ENCODE measurements at places on chromosomes 4 and X. TPM values are rescaled to one million over a fixed set of nuclear protein-coding genes. Genes with fewer than 3 reads are reported as not detected.

- no peak for DNase-seq
Observed at GRCh38 chr4:157655096-157655809, 434.7 kb downstream of the GRIA2 start.

GRCh38 chr4:130333241-130333759 is 1237.3 kb downstream of the C4orf33 start:
- DNase-seq, result no peak

CISD2 gene
- total RNA-seq, result 12.1 TPM

- DNase-seq, result no peak
Observed at GRCh38 chr4:128463006-128463405, 175.4 kb upstream of the PGRMC2 start.

DNA sequence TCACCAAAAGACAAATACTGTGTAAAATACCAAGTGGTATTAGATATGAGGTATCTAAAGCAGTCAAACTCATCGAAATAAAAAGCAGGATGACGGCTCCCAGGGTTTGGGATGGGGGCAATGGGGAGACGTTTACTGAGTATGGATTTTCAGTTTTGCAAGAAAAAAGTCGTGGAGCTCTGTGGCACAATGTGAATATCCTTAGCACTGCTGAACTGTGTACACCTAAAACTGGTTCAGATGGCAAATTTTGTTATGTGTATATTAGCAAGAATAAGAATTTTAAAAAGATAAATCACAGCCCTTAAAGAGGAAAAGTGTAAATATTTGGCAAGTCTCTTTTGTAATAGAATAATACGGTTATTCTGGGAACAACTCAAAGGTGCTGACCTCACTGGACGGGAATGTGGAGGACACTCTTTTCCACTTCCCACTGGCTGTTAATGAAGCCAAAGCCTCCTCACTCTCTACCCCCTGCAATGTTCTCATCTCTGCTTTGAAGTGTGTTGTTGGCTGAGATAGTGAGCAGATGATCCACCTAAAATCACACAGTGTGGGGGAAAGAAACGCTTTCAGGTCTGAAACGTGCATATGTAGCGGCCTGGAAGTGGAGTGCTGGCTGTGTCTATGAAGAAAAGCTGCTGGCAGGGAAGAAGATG is 49.2 kb downstream of the SEL1L3 start:
- no peak for DNase-seq

GRCh38 chr4:70628444-70628843 is at the start of gene ENAM:
ENAM (plus strand) TSS chr4:70628744; CDS start chr4:70629501, 757 bp downstream.
- DNase-seq, result no peak

RASSF6 gene
- total RNA-seq, result not detected

DNA sequence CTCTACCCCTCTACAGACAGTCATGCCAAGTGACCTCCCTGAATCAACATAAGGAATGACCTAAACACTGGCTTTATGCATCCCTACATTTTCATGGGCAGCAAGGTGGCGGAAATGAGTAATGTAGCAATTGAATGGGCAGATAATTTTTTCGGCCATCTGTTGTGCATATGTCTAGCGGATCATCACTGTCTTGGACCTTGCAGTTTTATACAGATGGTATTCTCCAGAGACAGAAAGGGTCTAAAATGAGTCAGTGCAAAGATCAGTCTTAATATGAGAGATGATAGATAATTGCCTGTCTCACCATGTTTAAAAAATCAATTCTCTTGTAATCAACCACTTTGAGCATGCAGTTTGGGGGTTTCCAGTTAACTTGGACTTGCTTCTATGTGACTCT is 177.3 kb upstream of the DKK2 start:
- DNase-seq, result no peak

GRCh38 chrX:122135070-122135469 is 1049.0 kb upstream of the GRIA3 start:
- DNase-seq, result no peak

DNA sequence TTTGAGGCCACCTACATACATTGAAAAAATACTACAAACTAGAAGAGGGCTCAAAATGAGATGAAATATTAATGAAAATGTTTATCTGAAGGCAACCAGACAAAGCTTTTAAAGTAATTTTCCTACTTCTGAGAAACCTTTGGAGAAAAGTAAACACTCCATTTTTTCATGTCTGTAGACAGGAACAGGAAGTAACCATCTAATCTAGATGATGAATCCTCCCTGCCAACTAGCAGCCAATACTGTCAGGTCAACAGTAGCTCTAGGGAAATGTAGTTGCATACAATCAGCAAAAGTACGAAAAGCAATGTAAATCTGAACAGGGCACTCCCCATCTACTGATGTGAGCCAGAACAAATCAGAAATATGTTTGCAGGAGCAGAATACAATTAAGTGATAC is 49.0 kb downstream of the AMMECR1 start:
- no peak for DNase-seq

- peak; percentile 13 for DNase-seq
Observed at GRCh38 chrX:110081740-110082139, 78.8 kb downstream of the TMEM164 start.

DNA sequence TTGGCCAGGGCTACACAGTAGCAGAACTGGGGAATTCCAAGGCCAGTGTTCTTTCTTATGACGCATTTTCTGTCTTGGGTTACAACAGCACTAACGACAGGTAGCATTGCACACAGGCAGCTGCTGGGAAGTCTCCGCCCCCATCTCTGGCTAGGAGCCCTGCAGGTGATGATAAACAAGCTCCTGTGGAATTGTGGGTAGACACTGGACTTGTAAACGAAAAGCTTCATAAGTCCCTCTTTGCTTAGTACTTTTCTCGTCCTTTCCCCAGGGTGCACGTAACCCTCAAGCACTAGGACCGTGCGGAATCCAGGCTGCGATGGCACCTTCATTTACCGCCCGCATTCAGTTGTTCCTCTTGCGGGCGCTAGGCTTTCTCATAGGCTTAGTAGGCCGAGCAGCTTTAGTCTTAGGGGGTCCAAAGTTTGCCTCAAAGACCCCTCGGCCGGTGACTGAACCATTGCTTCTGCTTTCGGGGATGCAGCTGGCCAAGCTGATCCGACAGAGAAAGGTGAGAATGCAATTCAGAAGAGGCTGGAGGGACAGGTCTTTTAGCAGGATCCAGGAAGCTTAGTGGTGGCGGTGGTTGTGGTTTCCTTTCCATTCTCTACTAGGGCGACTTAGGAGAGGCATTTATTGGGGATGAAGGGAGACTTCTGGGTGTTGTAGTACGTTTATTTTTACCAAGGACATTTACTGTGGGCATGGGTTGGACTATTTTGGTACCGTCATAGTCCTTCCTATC is at the start of gene FAAH2:
Gene FAAH2 (plus strand): TSS at position 200 of the 745 bp plus-strand sequence. CDS start 120 bp downstream, at position 320.
- no peak for DNase-seq

GYG2 gene
- total RNA-seq, result 1.5 TPM

GRCh38 chrX:21623778-21624501 is 34.2 kb downstream of the KLHL34 start:
- no peak for DNase-seq

GRCh38 chr4:1531683-1532548 is 125.7 kb upstream of the NKX1-1 start:
- DNase-seq, result no peak

- no peak for DNase-seq
Observed at GRCh38 chrX:149948016-149948415, 9.7 kb upstream of the EOLA2 start.

GRCh38 chr4:56156141-56156540 is 207.4 kb downstream of the CEP135 start:
- no peak for DNase-seq

MSX1 gene
- total RNA-seq, result 4.2 TPM

GAGE1 gene
- total RNA-seq, result not detected

DNA sequence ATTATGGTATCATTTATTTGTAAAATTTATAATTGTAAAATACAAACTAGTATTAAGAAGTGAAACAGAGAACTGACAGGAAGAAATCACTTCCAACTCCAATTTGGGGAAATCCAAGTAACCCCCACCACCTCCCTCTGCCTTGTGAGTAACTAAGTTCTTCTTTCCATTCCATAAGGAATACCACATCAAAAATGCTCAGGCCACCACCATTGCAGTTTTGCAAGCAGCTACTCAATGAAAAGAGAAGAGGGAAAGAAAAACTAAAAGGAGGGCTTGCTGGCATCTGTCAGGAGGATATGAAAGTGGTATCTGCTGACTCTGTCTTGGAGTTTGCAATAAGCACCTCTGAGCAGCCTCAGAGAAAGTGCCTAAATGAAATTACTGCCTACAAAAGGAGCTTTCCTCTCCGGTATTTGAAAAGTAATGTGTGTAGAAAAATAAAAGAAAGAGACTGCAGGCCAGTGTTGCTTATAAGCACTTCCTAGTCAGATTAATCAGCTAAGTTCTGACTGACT is 228.7 kb downstream of the OPHN1 start:
- no peak for DNase-seq

DKC1 gene
- total RNA-seq, result 27.3 TPM

HTN1 gene
- total RNA-seq, result not detected

DNA sequence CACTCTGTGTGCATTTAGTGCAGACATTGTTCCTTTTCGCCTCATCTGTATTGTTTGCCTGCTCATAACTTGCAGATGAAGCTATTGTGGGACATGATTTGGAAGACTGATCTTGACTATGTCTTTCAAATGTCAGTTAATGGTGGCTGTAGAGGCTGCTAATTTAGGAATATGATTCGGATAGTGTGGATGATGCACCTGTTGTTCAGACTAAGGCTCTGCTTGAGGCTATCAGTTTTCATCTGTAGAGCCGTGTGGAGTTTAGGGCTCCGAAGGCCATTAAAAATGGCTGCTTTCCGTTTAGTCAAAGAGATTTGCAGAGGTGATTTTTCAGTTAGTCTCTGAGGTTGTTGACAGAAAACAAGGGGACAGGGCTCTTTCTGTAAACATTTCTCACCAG is 102.0 kb downstream of the GBA3 start:
- no peak for DNase-seq

GRCh38 chrX:136870064-136870463 is 10.5 kb downstream of the RBMX start:
- no peak for DNase-seq

NSDHL gene
- total RNA-seq, result 14.5 TPM

ANKRD50 gene
- total RNA-seq, result 6.4 TPM

FAM149A gene
- total RNA-seq, result 11.9 TPM

DNA sequence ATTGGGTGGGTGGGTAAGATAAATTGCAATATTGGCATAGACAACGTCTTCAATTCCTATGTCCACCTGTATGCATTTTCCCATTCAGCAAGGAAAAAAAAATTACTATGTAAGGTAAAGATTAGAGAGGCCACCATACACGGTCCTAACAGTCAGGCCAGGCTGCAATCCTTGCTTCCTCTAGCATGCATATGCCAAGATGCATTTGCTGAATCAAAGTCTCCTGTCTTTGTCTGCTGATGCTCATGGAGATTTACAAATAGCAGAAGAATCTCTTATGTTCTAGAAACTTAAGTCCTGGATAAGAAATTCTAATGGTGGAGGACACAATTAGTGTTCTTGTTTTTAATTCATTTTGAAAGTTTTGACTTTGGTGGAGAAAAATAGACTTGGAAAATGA is 206.8 kb downstream of the PDGFC start:
- no peak for DNase-seq

- no peak for DNase-seq
Observed at GRCh38 chrX:3154386-3154975, 113.2 kb downstream of the ARSF start.

Data from heart right ventricle (tissue), 16 donors.